ENCODE measurements at places on chromosomes 13 and 19.
A peak's percentile ranks its signal among the peaks of the same experiment; 100 is the strongest.

DNA sequence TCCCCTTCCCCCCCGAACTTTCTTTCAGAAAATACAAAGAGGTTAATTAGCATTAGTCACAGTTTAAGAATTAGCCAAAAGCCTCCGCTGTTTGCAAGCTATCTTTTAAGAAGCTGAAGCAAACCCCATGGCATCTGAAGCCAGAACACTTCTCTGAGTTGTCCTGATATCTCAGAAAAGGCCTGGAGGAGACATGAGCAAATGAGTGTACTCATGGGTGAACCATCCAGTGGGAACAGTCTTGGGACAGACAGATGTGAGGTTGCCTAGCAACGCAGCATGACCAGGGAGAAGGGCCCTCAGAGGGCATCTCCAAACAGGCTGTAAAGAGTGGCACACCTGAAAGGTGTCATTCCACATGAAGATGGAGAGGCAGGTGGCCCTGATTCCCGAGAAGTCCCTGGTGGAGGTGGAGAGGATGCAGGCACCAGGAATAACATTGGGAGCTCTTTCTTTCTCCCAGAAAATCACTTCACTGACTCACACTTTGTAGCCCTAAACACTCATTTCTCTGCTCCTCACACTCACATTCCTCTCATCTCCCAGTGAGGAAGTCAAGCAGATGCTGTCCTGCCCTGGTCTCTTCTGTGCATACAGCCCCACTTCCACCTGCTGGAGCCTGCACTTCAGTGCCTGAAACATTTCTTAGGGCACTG is 87.0 kb upstream of the TSHZ3 start:
- H3K36me3 ChIP-seq = no peaks in the 10 kb centered on the region
- no peak overlapping the region for H3K27ac ChIP-seq
- no peaks in the 10 kb centered on the region for H3K27me3 ChIP-seq

DNA sequence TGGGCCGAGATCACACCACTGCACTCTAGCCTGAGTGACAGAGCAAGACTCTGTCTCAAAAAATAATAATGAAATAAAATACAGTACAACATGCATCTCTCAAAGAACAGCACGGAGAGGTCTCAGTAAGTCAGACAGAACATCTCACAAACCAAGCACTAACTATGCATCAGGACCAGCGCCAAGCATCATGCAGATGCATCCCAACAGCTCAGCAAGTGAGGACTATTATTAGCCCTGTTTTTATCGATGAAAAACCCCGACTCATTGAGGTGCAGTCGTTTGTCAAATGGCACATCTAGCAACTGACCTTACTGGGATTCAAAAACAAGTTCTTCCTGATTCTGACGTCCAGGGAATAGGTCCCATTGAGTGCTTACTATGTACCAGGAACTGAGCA is 3.8 kb downstream of the C19orf47 start:
- H3K27ac ChIP-seq = no peak overlapping the region
- no peaks in the 10 kb centered on the region for H3K27me3 ChIP-seq
- DNase-seq = no peak
- H3K4me1 ChIP-seq = peaks cover 2% of the 10 kb centered on the region
- H3K36me3 ChIP-seq = no peaks in the 10 kb centered on the region

- H3K27ac ChIP-seq = no peak overlapping the region
- H3K4me3 ChIP-seq = no peak overlapping the region
- H3K36me3 ChIP-seq = peaks cover 26% of the 10 kb centered on the region
- no peak for DNase-seq
These were observed 9.2 kb upstream of the GMIP start for GRCh38 chr19:19652482-19653295.

GRCh38 chr19:35168196-35168595 is 13.7 kb downstream of the FXYD5 start:
- no peak overlapping the region for H3K27ac ChIP-seq
- no peak overlapping the region for H3K4me3 ChIP-seq
- no peaks in the 10 kb centered on the region for H3K27me3 ChIP-seq
- DNase-seq = no peak
- H3K36me3 ChIP-seq = no peaks in the 10 kb centered on the region

GRCh38 chr13:73954808-73955207 is 179.4 kb downstream of the KLF12 start:
- no peak for DNase-seq
- no peaks in the 10 kb centered on the region for H3K36me3 ChIP-seq
- H3K27me3 ChIP-seq = no peaks in the 10 kb centered on the region
- H3K4me1 ChIP-seq = no peaks in the 10 kb centered on the region

GRCh38 chr13:40660141-40660664 is 6.2 kb downstream of the FOXO1 start:
- no peak for DNase-seq
- peaks cover 6% of the 10 kb centered on the region for H3K4me1 ChIP-seq
- no peaks in the 10 kb centered on the region for H3K36me3 ChIP-seq

GRCh38 chr19:48918801-48919247 is 14.7 kb upstream of the DHDH start:
- no peaks in the 10 kb centered on the region for H3K27me3 ChIP-seq
- no peak for DNase-seq
- H3K36me3 ChIP-seq = peaks cover 5% of the 10 kb centered on the region

GRCh38 chr13:41782086-41782485 is 178.8 kb downstream of the VWA8 start:
- no peaks in the 10 kb centered on the region for H3K27me3 ChIP-seq
- H3K27ac ChIP-seq = no peak overlapping the region
- no peaks in the 10 kb centered on the region for H3K36me3 ChIP-seq
- H3K4me3 ChIP-seq = no peak overlapping the region

- no peak overlapping the region for H3K27ac ChIP-seq
- no peaks in the 10 kb centered on the region for H3K4me1 ChIP-seq
- no peak for DNase-seq
- H3K4me3 ChIP-seq = no peak overlapping the region
- no peaks in the 10 kb centered on the region for H3K27me3 ChIP-seq
These were observed 533.1 kb downstream of the IRS2 start for GRCh38 chr13:109253316-109253715.

GRCh38 chr19:3625996-3626472 is 556 bp downstream of the CACTIN start:
- H3K36me3 ChIP-seq = no peaks in the 10 kb centered on the region
- H3K27ac ChIP-seq = peak overlapping the region; percentile 77
- H3K27me3 ChIP-seq = no peaks in the 10 kb centered on the region
- DNase-seq = no peak
- H3K4me3 ChIP-seq = peak overlapping the region; percentile 97

- no peak overlapping the region for H3K4me3 ChIP-seq
- no peak overlapping the region for H3K27ac ChIP-seq
- H3K27me3 ChIP-seq = no peaks in the 10 kb centered on the region
- no peaks in the 10 kb centered on the region for H3K36me3 ChIP-seq
- peak; percentile 48 for DNase-seq
These were observed 5.0 kb downstream of the ZSCAN5A start for GRCh38 chr19:56309511-56310185.

GRCh38 chr19:19171821-19172532 is 1.9 kb upstream of the MEF2B start:
- DNase-seq = no peak
- H3K27ac ChIP-seq = no peak overlapping the region
- H3K4me1 ChIP-seq = peaks cover 6% of the 10 kb centered on the region

DNA sequence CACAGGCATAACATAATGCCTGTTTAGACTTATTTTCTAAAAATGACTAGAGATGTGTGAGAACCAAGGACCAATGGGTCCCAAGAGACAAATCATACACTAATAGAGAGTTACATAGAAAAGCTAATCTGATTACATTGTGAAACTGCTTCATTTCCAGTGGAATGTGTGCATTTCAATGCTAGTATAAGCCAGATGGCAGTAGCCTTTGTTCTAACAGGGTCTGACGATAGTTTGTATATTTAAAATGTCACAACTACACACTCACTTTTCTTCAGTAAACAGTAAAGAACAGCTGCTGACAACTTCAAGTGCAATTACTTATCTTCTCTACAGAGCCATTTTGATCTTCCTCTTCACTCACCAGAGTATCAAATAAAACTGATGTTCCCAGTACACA is 4.3 kb upstream of the SLITRK5 start:
- DNase-seq = no peak
- H3K4me3 ChIP-seq = no peak overlapping the region
- peaks cover 5% of the 10 kb centered on the region for H3K27me3 ChIP-seq
- no peaks in the 10 kb centered on the region for H3K36me3 ChIP-seq
- H3K27ac ChIP-seq = no peak overlapping the region
- peaks cover 3% of the 10 kb centered on the region for H3K4me1 ChIP-seq

GRCh38 chr19:13993590-13994300 is 12.4 kb downstream of the RFX1 start:
- H3K36me3 ChIP-seq = no peaks in the 10 kb centered on the region
- no peak overlapping the region for H3K4me3 ChIP-seq
- no peaks in the 10 kb centered on the region for H3K4me1 ChIP-seq
- DNase-seq = no peak
- H3K27ac ChIP-seq = no peak overlapping the region

GRCh38 chr13:92602560-92602959 is 624.0 kb upstream of the GPC6 start:
- H3K4me1 ChIP-seq = no peaks in the 10 kb centered on the region
- no peaks in the 10 kb centered on the region for H3K27me3 ChIP-seq
- no peak overlapping the region for H3K4me3 ChIP-seq
- no peak for DNase-seq

GRCh38 chr13:31944262-31945160 is 87.1 kb upstream of the FRY start:
- H3K27ac ChIP-seq = no peak overlapping the region
- H3K4me3 ChIP-seq = no peak overlapping the region
- no peaks in the 10 kb centered on the region for H3K36me3 ChIP-seq
- H3K27me3 ChIP-seq = no peaks in the 10 kb centered on the region
- no peaks in the 10 kb centered on the region for H3K4me1 ChIP-seq

DNA sequence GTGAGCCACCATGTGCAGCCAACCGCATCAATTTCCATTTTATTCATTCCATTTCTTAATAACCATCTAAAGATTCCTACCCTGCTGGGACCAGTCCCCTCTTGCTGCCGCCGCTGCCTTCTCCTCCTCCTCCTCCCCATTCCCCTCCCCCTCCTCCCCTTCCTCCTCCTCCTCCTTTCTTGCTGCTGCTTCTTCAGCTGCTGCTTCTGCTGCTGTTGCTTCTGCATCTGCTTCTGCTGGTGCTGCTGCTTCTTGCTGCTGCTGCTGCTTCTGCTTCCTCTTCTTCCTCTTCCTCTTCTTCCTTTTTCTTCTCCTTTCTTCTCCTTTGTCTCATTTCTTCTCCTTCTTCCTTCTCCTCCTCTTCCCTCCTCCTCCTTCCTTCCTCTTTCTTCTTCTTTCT is 20.0 kb upstream of the SPRYD7 start:
- no peak overlapping the region for H3K4me3 ChIP-seq
- H3K4me1 ChIP-seq = no peaks in the 10 kb centered on the region
- H3K27me3 ChIP-seq = no peaks in the 10 kb centered on the region
- no peak for DNase-seq
- H3K36me3 ChIP-seq = no peaks in the 10 kb centered on the region

All from colonic mucosa (tissue), 4 donors.